ENCODE measurements at places on chromosomes 13 and 19.

DNA sequence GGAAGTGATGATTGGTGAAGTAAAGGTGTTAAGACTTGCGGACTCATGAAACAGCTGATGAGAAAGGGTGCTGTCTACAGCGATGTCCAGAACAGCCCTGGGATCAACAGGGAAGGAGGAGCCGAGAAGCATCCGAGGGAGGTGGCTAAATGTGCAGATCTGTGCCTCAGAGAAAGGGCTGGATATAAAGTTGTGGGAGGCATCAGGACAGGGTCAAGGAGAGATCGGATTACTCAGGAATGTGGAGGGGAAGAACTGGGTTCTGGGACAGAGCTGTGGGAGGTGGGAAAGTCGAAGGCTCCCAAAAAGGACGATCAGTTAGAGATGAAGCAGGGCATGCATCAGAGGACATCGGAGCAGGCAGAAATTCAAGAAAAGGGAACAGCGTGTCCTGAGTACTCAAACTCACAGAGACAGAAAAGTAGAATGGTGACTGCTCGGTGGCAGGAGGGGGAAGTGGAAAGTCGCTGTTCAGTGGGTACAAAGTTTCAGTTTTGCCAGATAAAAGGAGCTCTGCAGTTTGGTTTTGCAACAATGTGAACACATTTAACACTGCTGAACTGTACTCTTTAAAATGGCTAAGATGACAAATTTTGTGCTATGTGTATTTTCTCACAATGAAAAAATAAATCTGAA, 1.9 kb downstream of the SIGLEC14 start:
- DNase-seq = no peak

GRCh38 chr13:35500144-35500543, 23.7 kb upstream of the MAB21L1 start:
- DNase-seq = no peak

DNA sequence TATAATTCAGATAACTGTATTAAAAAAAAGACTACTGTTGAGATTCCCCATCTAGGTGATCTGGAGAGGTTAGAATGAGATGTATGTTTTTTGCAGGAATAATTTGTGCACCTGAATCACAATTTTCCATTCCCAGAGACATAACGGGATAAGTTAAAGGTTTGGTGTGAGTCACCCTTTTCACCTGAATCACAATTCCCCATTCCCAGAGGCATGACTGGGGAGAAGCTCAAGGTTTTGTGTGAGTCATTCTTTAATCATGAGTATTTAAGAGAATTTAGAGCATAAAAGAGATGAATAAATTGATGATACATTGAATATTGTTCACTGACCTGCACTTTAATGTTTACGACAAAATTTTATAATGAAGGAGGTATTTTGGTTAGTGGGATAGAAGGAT, 9.0 kb downstream of the OR7A5 start:
- no peak for DNase-seq

GRCh38 chr13:78309497-78310180, 293.7 kb downstream of the POU4F1 start:
- DNase-seq = no peak

- no peak for DNase-seq
Measured at GRCh38 chr13:32113532-32113931, 82.0 kb downstream of the FRY start.

DNA sequence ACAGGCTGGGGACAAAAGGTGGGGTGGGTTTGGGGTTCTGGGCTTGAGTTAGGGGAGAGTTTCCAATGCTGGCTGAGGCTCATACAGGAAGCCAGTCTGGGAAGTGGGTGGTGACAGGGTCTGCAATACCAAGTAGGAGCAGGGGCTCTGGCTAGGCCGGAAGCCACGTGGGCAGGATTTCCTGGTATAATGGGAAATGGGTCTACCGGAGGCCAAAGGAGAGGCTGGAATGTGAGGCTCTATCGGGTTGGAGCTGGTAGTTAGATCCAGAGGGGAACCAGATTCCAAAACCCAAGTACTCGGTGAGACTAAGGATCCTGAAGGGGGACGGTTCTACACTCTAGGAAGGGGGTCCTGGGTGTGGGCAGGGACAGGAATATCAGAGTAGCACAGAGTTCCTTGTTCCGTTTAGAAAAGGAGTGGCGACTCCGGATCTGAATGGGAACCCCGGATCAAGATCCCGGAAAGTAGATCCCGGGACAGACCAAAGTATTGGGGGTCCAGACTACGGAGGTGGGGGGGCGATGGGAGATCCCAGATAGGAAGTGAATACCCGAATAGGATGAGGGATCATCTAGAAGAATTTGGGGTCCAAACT, 802 bp downstream of the CDC37 start:
- DNase-seq = no peak

DNA sequence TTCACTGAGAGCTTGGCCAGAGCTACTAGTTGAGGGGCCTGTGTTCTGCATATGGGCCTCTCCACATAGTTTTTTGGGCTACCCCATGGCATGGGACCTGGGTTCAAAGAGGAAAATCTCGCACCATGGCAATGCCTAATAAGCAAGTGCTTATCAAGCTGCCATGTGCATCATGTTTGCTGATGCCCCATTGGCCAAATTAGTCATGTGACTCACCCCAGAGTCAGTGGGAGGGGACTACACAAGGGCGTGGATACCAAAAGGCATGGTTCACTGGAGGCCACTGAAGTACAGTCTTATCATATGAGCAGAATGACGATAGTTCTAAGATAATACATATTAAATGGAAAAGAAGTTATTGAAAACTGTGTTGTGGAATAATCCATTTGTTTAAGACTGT, 214.8 kb downstream of the LMO7 start:
- DNase-seq = no peak

- no peak for DNase-seq
Measured at GRCh38 chr13:34164582-34164981, 346.6 kb downstream of the RFC3 start.

DNA sequence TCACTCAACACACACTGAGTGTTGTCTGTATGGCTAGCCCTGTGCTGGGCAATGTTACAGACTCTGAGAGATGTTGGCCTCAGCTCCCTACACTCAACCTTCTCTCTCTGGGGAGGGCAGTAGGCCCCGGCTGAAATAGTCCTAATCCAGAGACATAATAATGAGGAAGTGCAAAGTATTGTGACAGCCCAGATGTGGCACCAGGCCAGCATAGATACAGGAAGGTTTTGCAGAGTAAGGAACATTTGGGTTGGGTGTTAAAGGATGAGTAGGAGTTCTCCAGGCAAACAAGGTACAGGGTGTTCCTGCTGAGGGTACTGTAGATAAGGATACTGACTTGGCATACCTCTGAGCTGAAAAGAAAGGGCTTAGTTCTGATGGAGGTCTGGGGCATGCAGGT, 2.4 kb downstream of the LIN7B start:
- DNase-seq = no peak

DNA sequence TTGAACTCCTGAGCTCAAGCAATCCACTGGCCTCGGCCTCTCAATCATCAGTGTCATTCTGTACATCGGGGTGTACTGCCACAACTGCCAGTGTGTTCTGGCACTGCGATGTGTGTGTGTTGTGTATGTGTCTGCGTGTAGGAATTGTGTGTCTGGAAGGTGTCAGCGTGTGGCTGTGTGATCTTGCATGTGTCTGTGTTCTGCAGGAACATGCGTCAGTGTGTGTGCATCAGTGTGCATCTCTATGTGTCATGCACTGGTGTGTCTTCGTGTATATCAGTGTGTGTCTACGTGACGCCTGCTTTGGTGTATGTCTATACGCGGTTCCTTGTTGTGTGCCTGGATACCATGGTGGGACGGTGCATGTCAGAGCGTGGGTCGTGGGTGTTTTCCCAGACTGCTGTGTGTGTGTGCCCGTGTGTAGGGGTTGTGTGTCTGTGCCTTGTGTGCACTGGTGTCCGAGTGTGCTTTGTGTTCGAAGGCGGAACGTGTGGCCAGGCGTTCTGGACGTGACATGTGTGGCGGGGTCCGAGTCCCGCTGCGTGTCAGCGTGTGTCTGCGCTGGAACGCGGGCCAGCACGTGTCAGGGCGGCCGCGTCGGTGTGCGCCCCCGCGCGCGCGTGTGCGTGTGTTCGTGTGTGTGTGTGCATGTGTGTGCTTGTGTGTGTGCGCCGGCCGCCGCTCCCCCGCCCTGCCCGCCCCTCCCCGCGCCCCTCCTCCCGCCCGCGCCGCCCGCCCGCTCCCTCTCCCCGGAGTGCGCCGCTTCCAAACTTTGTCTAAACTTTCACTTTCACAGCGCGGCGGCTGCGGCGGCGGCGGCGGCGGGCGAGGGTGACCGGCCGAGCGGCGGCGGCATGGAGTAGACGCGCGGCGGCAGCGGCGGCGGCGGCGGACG, at the start of gene NFIX:
Gene NFIX (plus strand): TSS at position 775 of the 895 bp plus-strand sequence. CDS start 363 bp downstream, outside the sequence.
- DNase-seq = peak; percentile 60

GRCh38 chr19:30783936-30784335, 411.8 kb downstream of the ZNF536 start:
- no peak for DNase-seq

- DNase-seq = no peak
Measured at GRCh38 chr13:95643936-95644598, 439 bp downstream of the DZIP1 start.

- no peak for DNase-seq
Measured at GRCh38 chr19:54262470-54262869, 5.4 kb upstream of the LILRB5 start.

Data from activated CD4-positive, alpha-beta T cell treated with anti-CD3 and anti-CD28 coated beads, Interleukin-2, amount 50 U/mL, for 1 hour (primary cell).